HEK293T (cell line): ENCODE measurements at places on chromosomes 6 and 20.
A peak's percentile ranks its signal among the peaks of the same experiment; 100 is the strongest.

DNA sequence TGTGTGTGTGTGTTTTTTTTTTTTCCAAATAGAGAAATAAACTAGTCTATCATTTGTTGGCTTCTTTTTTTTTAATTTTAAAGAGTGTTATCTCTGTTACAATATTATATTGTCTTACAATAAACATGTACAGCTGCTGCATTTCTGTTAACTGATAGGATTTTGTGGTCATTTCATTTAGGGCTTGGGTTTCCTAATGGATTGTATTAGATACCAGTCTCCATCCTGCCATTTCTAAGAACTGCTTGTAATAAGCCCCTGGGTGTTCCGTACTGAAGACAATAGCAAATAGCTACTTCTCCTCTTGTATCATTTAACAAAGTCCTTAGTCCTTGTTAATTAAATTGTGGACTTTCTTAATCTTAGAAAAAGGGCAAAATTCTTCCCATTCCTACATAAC lies 45.7 kb downstream of the SOBP start:
- no peak for DNase-seq

- DNase-seq, result no peak
Measured at GRCh38 chr20:58277578-58278472, 31.7 kb upstream of the RAB22A start.

DNA sequence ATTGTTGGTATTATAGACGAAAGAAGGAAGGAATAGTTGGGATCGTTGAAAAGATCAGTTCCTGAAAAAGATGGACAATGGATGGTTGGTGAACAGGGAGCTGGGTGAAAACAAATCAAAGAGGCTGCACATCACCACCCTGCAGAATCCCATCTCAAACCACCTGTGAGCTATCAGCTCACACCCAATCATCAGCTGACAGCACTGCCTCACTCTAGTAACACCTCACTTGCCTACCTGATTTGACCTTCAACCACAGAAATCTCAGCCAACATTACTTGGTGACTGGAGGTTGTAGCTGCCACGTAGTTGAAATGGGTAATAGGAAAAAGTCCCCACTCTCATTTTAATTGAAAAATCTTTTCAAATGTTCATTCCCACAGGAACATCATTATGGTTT lies 101.8 kb upstream of the DST start:
- DNase-seq, result no peak

DNA sequence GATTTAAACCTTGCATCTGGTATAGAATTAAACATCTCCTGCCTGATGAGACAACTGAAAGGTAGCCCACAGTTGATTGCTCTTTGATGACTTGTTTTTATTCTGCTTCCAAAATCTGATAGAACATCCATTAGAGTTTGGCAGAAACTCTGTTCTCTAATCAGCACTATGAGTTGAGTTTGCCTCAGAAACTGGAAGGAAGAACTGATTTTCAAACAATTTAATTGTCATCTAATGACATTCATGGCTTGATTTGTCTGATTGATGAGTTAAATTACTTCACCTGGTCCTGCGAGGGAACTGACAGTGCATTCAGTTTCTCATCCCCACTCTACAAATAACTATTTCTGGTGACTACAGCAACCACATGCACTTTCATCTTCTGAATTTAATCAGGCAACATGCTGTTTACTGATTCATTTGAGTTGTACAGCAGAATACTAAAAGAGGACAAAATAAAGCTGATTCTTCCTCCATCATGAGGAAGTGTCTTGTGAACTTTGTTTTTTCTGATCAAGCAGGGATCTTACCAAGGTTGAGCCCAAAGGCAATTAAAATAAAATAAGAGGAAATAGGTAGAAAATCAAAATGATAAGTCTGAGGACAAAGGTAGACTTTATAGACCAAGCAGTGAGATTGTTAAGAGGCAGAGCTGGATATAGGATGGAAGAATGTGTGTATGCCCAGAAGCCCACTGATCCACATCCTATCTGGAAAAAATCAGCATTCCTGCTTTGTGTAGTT lies 15.7 kb upstream of the MRAP2 start:
- no peak for DNase-seq

- no peak for DNase-seq
Measured at GRCh38 chr20:12067686-12068085, 150.0 kb downstream of the BTBD3 start.

- DNase-seq, result no peak
Measured at GRCh38 chr6:111487661-111488060, 4.6 kb upstream of the REV3L start.

- no peak for DNase-seq
Measured at GRCh38 chr6:8436966-8437365, 1.6 kb upstream of the SLC35B3 start.

DNA sequence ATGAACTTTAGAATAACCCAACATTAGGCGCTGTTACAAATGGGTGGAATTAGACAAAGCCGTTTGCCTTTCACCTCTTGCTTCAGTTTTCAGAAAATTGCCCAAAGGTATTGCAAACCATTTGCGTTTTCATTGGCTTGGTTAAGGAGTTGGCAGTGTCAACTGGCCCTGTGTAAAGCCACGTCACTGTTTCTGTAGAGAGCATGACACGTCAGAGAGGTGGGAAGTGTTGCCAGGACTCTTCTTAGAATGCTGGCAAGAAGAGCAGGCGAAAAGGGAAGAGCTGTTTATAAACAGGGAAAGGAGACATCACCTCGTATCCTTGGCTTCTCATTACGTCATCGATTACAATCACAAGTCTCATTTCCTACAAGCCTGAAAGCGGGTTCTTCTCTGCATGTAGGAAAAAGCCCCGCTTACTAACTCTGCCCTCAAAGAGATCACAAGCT lies 4.2 kb upstream of the IRF4 start:
- no peak for DNase-seq

GRCh38 chr20:63706027-63706695 lies 1.6 kb downstream of the ARFRP1 start:
- peak; percentile 6 for DNase-seq

- DNase-seq, result peak; percentile 22
Measured at GRCh38 chr20:34581341-34582184, 23.0 kb downstream of the MAP1LC3A start.

GRCh38 chr6:135906542-135906941 lies 55.0 kb downstream of the PDE7B start:
- DNase-seq, result no peak

- DNase-seq, result no peak
Measured at GRCh38 chr6:148999929-149000468, 253.2 kb downstream of the UST start.

DNA sequence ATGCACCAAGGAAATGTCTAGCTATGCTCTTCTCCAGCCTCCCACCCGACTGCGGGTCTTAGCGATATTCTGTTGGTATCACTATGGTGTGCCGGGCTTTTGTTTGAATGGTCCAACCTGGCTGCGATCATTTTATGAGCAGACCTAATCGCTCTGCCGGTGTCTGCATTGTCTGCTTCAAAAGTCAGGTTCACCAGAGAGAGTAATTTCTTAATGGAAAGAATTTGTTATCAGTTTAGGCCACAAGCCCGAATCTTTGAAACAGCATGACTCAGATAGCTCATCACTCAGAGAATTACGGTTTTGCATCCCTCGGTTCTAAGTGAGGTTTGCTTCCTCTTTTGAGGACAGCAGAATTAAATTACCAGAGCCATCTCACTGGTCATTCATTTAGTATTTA lies 521.0 kb upstream of the ARID1B start:
- no peak for DNase-seq

DNA sequence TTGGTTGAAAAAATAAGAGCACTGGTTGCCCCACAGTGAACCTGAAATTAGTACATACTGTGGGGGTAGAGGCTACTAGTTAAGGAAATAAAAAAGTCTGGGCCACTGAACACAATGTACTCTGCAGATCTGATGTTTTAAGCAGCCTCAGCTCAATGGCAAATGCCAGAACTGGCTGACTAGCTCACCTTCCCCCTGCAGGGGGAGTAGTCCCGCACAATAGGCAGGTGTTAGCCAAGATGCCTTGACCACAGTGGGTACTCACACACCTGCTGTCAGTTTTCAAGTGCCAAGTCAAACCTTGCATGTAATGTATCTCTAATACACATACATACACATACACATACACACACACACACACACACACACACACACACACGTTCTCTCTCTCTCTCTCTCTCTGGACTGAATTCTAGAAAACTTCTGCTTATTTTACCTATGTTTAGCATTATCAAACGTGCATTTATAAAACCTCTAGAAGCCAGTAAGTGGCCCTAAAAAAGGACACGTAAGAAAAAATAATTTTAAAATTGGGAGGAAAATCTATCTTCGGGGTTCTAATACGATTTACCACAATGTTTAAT lies 36.1 kb downstream of the GMDS start:
- DNase-seq, result peak; percentile 59

DNA sequence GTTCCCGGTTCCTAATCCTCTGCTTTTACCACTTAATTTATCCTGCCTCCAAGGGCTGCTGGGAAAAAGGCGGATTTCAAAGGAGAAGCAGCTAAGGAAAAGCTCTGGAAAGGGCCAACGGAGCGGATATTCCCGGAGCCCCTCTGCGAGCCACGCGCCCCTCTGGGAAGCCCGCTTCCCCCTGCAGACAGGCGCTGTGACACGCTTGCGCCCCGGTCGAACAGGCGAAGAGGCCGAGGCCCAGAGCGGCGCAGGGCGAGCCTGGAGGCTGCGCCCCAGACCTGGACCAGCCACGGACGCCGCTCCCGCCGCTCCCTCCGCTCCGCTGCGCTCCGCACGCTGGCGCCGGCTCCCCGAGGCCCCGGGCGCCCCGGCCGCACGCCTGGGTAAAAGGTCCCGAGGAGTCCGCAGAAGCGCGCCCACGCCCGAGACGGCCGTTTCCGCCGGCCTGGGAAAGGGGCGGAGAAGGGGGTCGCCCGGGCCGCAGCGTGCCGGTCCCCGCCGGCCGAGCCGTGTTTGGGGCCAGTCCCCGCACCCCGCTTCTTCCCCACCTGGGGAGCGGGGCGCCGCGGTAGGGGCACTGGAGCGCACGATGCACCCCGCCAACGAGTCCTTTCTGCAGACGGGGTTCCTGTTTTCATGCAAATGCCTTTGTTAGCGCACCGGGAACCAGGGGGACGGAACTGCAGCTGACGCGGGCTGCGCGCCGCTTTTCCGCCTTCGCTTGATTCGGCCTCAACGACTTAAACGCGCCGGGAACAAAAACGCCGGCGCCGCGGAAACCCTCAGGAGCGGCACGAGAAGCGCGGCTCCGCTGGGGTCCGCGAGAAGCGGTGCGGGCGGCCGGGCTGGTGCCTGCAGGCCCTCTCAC lies 91.9 kb upstream of the SIRPA start:
- DNase-seq, result no peak

DNA sequence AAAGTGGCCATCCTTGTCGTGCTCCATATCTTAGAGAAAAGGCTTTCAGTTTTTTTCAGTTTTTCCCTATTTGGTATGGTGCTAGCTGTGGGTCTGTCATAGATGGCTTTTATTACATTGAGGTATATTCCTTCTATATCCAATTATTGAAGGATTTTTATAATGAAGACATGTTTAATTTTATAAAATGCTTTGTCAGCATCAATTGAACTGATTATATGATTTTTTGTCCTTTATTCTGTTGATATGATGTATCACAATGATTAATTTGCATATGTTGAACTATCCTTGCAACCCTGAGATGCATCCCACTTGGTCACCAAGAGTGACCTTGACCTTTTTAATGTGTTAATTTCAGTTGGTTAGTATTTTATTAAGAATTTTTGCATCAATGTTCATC lies 55.1 kb upstream of the VGLL2 start:
- no peak for DNase-seq

- DNase-seq, result no peak
Measured at GRCh38 chr20:38873050-38873581, 53.1 kb upstream of the FAM83D start.

GRCh38 chr6:162408826-162409535 lies 318.6 kb downstream of the PRKN start:
- no peak for DNase-seq

DNA sequence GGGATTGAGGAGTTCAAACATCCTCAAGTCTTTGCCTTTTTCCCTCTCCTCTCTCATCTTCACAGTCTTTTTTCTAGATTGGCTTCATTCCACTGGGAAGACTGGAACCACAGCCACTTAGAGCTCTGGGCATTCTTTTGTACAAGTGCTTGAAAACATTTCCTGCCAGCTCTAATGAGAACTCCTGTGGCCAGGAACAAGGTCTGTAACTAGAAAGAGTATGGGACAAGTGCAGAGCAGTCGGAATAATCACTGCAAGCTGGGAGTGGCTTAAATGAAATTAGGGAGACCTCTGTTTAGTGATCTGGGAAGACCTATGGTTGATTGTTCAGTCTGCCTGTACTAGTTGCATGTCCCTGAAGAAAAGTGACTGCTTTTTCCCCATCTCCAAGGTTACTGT lies 41.0 kb upstream of the SMIM8 start:
- no peak for DNase-seq

DNA sequence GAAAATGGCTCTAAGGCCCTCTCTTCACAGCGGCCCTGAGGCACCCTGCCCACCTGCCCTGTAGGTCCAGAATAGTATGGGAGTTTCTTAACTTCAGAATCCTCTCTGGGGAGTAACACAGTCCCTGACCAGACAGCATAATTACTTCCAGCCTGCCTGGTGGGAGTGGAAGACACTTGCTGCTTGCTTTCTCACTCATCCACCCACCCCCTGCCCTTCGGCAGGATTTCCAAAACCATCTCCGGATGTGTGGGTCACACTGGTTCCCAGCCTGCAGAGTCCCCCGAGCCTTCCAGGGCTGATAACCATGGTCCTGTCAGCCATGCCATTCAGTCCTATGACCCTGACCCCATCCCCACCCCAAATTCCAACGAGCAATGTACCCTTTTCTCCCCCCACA lies 5.4 kb downstream of the SLC29A1 start:
- DNase-seq, result no peak

DNA sequence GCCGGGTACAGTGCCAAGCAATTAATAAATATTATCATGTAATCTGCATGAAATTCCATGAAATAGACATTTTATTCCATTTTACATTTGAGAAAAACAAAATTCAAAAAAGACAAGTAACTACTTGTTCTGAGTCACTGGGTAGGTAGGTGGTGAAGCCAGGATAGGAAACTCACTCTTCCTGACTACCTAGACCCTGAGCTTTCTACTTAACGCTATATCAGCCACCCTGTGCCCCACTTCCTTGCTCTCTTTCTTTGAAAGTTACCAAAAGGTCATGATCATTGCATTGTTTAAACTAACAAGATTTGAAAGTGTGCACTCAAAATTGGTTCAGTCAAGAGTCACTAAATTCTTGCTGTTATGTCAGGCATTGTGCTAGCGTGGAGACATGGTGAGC lies 235.7 kb downstream of the CD83 start:
- no peak for DNase-seq
